ENCODE measurements at places on chromosomes 12 and 14. TPM values are rescaled to one million over a fixed set of nuclear protein-coding genes. Genes with fewer than 3 reads are reported as not detected.

DNA sequence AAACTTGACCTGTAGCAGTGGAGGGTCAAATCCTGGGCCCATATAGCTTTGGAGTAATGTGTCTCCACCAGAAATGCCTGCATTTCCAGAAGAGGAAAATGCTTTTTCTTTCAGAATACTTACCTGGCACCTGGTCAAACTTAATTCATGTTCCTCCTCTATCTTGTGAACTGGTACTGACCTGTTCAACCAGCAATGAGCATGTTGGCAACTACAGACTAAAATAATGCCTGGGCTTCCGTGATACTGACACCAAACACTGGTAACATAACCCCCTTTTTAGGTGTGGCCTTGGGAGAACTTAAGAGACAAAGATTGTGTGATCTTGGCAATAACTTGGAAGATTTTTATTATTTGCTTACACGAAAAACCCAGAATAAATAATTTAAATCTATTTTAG, 23.8 kb upstream of the MGST1 start:
- no peak for DNase-seq

DNA sequence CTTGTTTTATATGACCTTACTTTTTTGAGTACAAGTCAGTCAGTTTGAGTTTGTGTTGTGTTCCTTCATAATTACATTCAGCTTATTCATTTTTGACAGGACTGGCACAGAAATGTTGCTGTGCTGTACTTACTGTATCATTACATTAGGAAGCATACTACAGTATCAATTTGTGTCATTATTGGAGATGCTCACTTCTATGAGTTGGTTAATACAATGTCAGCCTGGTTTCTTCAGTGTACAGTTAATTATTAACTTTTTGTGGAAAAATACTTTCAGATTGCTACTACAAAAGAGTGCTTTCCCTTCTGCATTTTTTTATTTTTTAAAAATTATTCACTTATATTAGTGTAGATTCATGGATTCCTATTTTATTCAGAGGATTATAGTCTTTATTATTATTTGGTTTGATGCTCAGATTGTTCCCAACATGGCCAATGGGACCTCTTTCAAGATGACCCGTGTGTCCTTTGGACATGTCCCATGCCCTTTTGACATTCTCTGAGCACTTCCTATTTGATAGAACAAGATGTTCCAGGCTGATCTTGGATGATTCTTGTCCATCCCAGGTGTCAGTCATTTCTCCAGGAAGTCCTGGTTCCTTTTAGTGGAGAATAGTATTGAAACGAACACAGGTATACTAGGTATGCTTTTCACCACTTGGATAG, 66.6 kb downstream of the MON2 start:
- no peak for DNase-seq

GRCh38 chr12:107094183-107094448, 767 bp upstream of the CRY1 start:
- no peak for DNase-seq

GRCh38 chr12:43117226-43117930, 434.6 kb downstream of the ADAMTS20 start:
- no peak for DNase-seq

SLC5A8 gene
- total RNA-seq, result 0.42 TPM

RNASE7 gene
- not detected for total RNA-seq

All from urinary bladder (tissue), 4 donors.